ENCODE measurements at places on chromosomes 3 and 15.

- DNase-seq: no peak
Observed at GRCh38 chr3:192010490-192010889, 549.5 kb downstream of the PYDC2 start.

GRCh38 chr3:74054566-74054965, 429.8 kb upstream of the PDZRN3 start:
- no peak for DNase-seq

DNA sequence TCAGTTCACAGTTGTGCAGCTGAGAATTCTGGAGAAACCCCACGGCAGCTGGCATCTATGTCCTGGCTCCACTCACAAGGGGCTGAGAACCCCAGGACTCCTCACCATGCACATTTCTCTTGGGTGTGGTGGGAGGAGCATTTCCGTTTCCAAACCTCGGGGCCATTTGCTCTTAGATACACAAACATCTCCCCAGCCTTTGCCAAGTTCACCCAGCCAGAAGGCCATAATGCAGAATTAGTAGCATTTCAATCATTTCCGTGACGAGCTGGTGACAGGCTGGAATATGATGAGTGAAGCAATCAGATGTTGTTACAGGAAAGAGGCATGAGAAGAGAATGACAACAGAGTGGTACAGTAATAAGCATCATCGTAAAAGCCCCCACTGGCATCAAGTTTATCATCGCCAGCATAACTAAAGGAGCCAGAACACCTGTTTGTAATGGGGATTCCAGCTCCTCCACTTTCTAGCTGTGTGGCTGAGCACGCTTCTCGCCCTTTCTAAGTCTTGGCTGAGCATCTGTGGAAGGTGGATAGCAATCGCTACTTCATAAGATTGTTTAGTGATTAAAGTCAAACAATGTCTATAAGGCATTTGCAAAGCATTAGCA, 82.0 kb downstream of the LIPC start:
- DNase-seq: no peak

- DNase-seq: peak; percentile 76
Observed at GRCh38 chr15:59976480-59977271, 27.4 kb upstream of the FOXB1 start.

DNA sequence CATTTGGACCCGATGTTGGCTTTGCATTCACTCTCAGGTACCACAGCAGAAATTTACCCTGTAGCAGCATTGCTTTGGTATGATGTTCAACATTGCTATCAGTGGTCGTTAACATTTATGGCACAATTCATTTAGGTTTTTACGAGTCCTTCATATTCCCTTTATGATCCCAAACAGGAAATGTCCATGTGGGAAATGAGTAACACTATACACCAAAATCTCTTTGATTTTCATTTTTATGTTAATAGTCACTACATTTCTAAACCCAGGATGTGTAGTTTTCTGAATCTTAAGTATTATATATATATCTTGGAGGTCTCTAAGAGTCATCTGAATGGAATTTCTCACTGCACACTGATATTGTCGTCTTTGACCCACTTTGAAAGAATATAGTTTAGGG, 78.5 kb upstream of the RBMS3 start:
- DNase-seq: no peak

DNA sequence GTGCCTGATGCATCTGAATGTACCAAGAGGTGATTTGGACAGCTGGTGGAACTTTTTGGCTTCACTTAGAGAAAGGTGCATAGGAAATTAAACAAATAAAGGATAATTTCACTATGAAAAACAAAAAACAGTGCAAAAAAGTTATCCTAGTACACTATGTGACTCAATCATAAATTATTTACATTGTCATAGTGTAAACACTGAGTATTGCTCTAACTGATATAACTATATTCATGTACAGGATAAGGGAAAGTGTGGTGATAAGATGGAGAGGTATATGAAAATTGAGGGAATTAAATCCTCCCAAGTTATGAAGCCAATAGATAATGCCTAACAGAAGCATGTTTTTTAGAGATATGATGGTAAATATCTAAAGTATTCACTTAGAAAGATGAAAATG, 50.2 kb upstream of the CPNE4 start:
- DNase-seq: no peak

DNA sequence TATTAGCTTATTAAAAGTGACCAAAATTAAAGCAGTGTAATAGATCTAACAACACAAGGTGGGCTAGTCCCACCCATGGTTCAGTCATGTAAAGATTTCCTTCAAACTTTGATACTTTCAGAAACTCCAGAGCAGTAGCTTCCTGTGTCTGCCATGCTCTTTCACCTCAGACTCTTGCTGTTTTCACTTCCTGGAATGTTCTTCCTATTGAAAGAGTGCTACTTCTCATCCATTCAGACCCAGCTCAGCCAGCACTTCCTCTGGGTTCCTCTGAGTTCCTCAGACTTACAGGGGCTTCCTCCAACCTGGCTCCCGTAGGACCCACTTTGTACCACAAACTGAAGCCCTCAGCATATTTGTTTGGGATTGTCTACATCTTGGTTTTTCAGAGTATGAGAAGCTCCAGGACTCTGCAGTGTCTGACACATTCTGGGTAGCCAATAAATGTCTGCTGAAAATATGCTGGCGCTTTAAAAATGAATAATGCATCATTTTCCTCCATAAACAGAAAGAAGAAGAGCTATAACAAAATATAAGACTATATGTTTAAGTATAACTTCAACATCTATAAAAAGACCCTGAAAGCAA, 18.0 kb downstream of the NCEH1 start:
- no peak for DNase-seq

DNA sequence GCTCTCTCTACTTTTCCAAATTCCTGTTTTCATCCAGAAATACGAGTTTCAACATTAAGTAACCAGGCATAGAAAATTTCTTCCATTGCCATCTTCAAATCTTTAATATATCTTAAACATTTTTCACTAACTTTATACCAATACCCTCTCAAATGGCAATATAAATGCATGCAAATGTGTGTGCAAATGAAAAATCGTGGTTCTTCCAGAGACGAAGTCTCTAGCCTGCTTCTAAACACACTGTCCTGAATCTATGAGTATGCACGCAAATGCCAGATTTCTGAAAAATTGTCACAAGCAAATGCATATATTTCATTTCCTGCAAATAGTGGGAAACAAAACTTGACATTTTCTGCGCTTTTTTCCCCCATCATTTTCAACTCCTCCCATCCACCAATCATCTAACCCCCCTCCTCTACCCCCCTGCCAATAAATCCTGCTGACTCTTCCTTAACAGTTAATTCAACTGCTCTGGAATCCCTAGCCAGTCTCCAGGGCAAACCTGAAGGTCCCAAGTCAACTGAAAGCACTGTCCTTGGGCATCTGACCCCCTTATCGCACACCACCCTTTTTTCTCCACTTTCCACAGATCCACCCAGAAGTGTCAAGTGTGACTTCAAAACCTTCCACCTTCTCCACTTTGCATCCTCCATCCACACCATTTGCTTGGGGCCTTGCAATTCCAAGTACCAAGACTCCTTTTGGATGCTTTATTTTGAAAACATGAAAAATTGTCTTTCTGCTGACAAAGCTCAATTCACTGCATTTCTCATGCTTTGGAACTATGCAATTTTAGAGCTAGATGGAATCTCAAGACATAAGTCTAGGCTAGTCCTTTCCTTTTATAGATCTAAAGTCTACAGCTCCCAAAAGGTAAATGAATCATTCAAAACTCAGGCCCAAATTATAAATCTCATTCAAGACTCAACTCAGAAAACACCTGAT, 144.7 kb downstream of the OSBPL10 start:
- no peak for DNase-seq

DNA sequence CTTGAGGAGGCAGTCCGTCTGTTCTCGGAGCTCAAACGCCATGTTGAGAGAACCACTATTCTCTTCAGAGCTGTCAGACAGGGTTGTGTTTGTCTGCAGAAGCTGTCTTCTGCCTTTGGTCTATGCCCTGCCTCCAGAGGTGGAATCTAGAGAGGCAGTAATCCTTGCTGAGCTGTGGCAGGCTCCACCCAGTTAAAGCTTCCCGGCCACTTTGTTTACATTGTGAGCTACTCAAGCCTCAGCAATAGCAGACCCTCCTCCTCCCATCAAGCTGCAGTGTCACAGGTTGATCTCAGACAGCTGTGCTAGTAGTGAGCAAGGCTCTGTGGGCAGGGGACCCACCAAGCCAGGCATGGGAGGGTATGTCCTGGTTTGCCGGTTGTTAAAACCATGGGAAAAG, 8.9 kb downstream of the OR5AC2 start:
- DNase-seq: no peak

Measured in activated effector memory CD4-positive, alpha-beta T cell treated with anti-CD3 and anti-CD28 coated beads, Interleukin-2, amount 50 U/mL, for 16 hours (primary cell).